ENCODE measurements at places on chromosomes 5 and 9. TPM values are rescaled to one million over a fixed set of nuclear protein-coding genes. Genes with fewer than 3 reads are reported as not detected.

- no peak for DNase-seq
Observed at GRCh38 chr5:67960939-67961338, 254.6 kb upstream of the PIK3R1 start.

GRCh38 chr5:15463231-15463980 lies 36.6 kb upstream of the FBXL7 start:
- DNase-seq = no peak

NPDC1 gene
- 972 TPM for total RNA-seq

TAF11L5 gene
- not detected for total RNA-seq

MSMP gene
- not detected for total RNA-seq

DNA sequence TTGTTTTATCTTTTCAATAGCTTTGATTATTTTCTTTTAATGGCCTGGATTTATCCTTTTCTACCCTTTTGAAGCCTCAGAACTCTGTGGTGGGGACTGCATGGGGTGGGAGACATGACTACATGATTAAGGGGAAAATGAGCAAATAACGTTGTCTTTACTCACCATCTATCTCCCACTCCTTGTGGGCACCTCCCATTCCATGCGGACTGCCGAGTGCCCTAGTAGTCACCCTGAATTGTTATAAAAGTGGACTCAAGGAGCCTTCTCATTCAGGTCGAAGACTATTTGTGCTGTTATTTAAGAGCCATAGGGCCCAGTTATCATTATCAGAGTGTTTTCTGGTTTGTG lies 281.8 kb downstream of the MLLT3 start:
- DNase-seq = no peak

- no peak for DNase-seq
Observed at GRCh38 chr5:74294231-74294705, 346.3 kb downstream of the ENC1 start.

- DNase-seq = no peak
Observed at GRCh38 chr5:145204743-145205142, 630.4 kb downstream of the PRELID2 start.

DNA sequence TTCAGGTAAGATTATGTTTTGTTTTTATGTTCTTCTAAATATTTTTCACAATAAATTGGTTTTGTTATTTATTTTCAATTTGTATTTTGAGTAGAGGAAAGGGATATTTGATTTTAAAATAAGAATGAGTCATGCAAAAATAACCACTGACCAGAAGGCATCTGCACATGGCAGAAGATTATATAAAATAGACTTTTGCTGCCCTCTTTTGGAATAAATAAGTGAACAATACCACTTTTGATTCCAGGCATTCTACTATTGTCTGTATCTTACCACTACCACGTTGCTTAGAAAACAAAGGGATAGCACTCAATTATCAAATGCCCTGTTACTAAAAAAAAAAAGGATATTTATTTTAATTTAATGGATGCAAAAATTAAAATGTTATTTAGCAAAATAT lies 227.3 kb upstream of the ITGA1 start:
- DNase-seq = no peak

TOMM5 gene
- 68.1 TPM for total RNA-seq

DNA sequence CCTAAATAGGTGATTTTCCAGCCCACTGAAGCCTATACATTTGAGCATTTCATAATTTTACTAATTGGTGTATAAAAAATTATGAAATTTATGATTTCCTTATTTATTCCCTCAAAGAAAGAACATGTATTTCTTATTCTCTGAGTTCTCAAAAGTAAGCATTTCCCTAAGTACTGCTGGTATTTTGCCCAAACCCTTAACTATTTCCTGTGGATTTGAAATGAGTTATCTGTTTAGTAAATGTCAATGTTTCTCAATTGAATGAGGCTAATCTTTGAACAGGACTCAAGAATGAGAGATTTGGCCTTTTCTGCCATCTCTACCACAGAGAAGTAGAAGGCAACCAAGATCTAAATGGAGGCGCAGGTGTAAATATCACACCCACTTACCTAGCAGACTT lies 751.7 kb downstream of the TLE1 start:
- no peak for DNase-seq

DNA sequence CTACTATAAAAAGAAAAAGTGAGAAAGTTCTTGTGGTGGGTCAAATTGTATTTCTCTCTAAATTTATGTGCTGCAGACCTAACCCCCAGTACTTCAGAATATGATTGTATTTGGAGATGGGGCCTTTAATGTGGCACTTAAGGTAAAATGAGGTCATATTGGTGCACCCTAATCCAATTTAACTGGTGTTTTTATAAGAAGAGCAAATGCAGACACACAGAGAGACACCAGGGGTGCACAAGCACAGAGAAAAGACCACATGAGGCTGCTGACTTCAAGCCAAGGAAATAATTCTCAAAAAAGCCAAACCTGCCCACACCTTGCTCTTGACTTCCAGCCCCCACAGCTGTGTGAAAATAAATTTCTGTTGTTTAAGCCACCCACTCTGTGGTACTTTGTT lies 80.2 kb upstream of the HTR4 start:
- DNase-seq = no peak

- DNase-seq = peak; percentile 48
Observed at GRCh38 chr9:97954550-97954989, 16.6 kb upstream of the HEMGN start.

GRCh38 chr5:60210810-60211209 lies 317.3 kb upstream of the PDE4D start:
- no peak for DNase-seq

- peak; percentile 11 for DNase-seq
Observed at GRCh38 chr9:16039218-16039987, 486.6 kb downstream of the CCDC171 start.

DNA sequence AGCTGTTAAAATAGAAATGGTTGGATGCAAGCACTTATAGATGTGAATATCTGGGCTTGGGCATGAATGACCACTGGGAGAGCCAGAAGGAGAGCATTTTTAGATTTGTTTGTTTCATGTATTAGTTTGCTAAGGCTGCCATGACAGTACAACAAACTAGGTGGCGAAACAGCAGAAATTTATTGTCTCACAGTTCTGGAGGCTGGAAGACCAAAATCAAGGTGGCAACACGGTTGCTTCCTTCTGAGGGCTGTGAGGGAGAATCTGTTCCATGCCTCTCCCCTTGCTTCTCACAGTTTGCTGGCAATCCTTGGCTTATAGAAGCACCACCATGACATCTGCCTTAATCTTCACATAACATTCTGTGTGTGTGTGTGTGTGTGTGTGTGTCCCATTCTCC lies 20.2 kb upstream of the CDC23 start:
- no peak for DNase-seq

DNA sequence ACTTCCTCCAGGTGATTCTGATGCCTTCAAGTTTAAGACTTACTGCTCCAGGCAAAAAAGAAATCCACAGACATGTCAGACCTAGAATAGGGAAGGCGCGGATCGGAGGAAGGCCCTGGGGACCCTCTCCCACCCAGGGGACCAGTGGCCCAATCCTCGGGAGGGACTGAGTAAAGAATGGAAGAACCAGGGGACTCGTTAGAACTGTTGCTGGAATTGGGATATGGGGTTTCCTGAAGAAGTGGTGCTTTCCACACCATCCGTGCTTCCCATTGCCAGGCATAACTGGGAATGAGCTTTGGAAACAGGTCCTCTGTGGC lies 63.8 kb upstream of the SLC25A51 start:
- no peak for DNase-seq

DNA sequence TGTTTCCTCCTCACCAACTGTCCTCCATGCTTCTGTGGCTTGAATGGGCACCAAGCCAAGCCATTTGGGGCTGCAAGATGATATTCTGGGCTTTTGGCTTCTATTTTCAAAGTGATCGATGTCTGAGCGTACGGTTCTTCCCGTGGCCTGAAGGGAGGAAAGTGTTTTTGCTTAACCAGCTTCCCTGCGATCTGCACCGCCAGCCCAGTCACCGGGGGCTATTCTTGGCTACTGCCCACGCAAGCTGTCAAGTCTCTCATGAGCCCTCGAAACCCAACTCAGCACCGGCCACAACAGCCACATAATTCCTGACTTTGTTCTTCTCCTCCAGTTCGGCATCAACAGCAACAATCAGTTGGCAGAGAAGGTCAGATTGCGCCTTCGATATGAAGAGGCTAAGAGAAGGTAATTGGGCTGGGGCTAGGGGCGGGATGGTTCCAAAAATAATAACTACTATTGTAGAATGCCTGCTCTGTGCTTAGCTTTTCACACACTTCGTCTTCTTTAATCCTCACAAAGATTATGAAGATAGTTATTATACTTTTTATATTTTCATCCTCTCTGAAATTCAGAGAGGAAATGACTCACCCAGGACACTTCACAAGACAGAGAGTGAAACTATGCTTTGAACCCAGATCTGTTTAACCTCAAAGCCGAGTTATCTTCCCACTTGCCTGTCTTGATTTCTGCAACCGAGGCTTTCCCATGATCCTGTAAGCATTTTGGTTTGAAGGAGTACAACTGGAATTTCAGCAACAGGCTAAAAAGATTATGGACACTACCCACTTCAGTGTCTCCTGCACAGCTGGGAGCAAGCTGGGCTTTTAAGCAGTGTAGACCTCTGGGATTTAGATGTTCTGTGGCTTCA lies 76.4 kb upstream of the RARS1 start:
- no peak for DNase-seq

- DNase-seq = no peak
Observed at GRCh38 chr5:76365561-76365960, 37.5 kb upstream of the IQGAP2 start.

All from transverse colon (tissue), 4 donors.